ENCODE measurements at places on chromosomes 6 and 20.
A peak's percentile ranks its signal among the peaks of the same experiment; 100 is the strongest.

- no peak for DNase-seq
Measured at GRCh38 chr6:46265373-46265772, 94.6 kb upstream of the ENPP5 start.

GRCh38 chr6:31396422-31397152 lies 6.8 kb upstream of the MICA start:
- no peak for DNase-seq

GRCh38 chr6:168616816-168617765 lies 176.1 kb downstream of the SMOC2 start:
- no peak for DNase-seq

DNA sequence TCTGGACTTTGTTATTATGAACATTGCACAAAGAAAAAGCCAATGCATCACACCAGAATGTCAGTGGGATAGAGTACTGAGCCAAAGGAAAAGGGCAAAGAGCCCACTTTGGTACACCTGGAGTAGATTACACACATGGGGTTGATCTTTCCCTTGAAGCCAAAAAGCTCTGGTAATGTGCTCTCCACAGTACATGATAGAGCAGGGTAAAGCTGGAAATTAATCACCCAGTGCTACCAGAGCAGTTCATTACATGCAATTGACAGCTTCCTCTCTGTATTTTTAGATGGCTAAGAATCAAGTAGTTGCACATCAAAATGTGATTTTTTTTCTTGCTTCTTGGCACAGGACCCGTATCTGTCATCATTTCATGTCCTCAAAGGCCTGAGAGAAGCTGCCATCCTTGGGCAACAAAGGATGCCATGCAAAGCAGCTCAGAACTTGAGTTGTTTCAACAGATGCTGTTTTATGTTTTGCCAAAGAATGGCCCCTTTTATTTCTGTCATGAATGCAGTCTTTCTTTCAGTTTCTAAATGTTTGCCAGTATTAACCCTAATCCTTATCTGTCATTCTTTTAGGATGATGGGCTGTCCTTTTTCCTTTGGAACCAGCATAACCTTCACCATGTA lies 88.1 kb downstream of the HDGFL1 start:
- no peak for DNase-seq

DNA sequence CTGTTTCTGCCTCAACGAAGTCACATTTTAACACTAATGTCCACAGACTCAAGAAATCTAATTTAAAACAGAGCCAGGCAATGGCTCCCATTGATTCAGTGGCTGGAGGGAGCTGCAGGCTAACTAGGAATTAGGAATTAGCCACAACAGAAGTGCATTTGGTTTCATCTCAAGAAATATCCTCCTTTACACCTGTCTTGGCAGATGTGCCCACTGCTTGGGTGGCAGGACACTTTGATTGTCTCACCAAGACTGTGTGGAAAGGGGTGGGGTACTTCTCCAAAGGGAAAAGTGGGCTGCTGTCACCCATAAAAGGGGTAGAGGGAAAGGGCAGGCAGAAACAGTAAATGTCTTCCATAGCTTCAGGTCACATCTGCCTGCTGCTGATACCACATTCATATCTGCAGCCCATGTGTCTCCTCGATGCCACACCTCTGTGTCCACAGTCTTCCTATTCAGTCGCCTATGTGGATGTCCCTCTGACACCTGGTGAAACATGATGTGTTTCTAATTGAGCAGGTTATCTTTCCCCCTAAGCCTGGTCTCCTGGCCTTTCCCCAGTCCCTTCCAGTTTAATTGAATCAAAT lies 10.9 kb upstream of the OSER1 start:
- DNase-seq, result no peak

DNA sequence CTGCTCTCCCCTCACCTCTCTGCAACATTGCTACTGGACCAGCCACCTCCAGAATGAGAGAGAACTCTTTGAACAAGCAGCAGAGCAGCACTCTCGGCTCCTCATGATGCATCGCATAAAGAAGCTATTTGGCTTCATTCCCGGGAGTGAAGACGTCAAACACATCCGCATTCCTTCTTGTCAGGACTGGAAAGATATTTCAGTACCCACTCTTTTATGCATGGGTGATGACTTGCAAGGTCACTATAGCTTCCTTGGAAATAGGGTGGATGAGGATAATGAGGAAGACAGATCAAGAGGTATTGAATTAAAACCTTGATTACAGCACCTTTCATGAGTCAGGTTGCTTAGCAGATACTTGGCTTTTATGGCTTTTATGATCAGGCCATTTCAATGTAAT lies 4.3 kb downstream of the CALHM4 start:
- no peak for DNase-seq

DNA sequence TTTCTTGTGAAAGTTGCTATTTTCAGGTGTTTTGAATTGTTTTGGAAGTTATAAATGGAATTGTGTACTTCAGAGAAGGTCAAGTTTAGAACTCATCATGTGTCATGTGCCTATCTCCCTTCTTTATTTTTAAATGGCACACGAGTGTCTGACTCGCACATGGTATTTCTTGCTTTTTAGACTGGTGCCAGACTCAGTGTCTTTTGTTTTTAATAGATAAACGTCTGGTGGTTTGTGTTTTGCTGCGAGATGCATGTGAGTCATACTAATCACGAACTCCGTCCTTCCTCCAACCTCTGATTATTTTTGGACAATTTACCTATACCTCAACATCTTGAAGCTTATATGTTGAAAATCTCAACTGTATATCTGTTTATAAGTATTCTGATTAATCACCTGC lies 292.1 kb downstream of the CDKAL1 start:
- no peak for DNase-seq

DNA sequence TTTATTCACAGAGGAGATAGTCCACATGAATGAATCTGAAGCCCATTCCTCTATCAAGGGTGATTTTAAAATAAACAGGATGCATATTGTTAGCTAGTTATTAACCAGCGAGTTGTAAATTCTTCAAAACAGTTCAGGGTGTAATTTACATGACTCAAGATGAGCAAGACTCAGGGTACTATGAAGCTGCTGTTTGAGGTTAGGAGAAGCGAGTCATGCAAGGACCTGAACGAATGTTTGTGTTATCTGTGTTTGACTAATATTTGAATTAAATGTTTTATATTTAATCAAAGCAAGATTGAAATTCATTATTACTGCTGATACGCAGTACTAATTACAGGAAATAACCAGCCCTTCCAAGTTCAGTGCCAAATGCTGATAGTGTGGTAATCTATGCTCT lies 191.1 kb downstream of the SAMD5 start:
- DNase-seq, result no peak

DNA sequence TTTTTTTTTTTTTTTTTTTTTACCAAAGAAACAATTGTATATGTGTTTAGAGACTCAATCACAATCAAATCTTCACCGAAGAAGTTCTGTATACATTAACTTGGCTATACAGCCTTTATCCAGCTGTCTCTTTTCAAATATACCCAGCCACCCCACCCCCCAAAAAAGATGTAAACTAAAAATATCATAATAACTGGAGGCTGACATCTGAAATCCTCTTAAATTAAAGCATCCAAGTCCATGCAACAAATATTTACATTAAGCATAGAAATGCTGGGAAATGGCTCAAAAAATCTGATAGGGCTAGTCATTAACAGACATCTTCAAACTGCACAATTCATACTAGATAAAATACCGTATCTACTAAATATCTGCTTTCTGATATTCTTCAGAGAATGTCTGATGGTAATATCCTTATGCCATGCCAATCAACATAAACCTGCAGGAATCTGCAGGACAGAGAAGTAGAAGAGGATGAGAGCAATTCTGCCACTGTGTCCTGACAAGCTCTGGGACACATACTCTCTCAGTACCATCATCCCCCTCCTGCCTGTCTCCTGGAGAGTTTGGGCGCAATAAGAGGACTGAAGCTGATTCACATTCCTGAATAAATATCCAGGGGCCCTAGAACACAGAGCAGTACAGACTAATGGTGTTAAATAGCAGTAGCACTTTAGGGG lies 152.4 kb downstream of the KIF6 start:
- DNase-seq, result no peak

DNA sequence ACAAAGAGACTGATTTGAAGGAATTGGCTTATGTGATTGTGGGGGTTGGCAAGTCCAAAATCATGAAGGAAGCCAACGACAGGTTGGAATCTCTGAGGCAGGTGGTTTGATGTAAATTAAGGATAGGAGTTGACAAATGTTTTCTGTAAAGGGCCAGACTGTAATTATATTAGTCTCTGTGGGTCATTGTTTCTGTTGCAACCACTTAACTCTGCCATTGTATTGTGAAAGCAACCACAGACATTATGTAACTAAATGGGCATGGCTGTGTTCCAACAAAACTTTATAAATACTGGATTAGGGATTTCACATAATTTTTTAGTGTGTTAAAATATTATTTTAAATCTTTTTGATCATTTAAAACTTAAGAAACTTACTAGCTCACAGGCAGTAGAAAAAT lies 199.2 kb upstream of the MYLIP start:
- no peak for DNase-seq

DNA sequence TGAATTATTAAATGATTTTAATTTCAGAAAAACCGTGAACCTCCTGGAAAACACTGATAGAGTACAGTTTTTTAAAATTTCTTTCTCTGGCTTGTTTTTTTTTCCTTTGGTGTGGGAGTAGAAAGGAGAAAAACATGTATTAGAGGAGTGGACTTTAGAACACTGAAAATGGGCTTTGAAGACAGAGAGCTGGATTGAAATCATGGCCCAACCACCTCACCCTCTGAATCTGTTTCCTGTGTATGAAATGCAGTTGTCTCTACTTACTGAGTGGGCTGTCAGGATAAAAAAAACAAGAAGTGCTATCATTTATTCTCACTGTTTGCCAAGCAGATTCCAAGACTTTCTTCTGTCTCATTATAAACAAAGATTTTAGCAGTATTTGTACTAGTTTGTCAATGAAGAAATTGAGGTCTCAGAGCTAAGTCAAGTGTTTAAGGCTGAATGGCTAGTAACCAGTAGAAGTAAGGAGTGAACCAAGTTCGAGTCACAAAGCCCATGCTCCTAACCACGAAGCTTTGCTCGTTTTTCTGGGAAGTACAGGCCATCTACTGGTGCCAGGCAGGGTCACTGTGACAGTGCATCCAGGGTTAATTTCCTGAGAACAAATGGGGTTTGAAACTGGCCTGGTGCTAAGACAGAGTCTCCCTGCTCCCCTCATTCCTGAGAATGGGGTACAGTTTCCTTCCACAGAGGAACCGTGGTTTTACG lies 256.4 kb downstream of the TMEM242 start:
- no peak for DNase-seq

GRCh38 chr6:169654598-169655391 lies 47.0 kb downstream of the WDR27 start:
- DNase-seq, result peak; percentile 62

- DNase-seq, result no peak
Measured at GRCh38 chr20:17223553-17223952, 3.3 kb upstream of the PCSK2 start.

DNA sequence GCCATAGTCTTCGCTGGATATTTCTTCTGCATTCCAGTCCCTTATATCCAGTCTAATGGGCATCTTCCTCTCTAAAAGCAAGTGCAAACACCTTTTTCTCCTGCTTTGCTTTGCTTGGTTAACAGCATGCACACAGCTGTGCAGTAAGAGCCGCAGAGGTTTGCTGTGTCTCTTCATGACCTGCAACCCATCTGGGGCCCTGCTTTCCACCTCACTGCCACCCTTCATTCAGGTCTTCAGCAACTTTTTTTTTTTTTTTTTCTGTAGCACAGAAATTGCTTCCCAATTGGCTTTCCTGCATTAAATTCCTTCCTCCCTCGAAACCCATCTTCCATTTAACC lies 14.4 kb downstream of the NEDD9 start:
- DNase-seq, result no peak

DNA sequence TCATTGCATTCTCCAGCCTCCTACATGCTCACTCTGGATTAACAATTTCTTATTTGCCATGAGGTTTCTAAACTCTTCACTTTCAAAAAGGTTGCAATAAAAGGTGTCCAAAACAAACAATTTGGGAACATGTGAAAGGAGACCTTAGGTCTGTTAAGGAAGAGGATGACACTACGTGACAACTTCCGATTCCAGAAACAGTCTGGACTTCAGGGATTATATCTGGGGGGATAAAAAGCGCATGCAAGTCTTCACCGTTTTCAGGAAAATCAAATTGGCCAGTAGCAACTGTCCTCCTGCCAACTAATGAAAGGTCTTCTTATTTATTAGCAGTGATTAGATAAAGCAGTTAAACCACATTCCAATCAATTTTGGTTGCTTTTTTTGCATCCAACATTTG lies 1.8 kb downstream of the ZDHHC14 start:
- DNase-seq, result no peak

- DNase-seq, result no peak
Measured at GRCh38 chr20:2507464-2507863, 1.3 kb downstream of the ZNF343 start.

GRCh38 chr6:42294759-42295158 lies 77.1 kb upstream of the MRPS10 start:
- DNase-seq, result no peak

DNA sequence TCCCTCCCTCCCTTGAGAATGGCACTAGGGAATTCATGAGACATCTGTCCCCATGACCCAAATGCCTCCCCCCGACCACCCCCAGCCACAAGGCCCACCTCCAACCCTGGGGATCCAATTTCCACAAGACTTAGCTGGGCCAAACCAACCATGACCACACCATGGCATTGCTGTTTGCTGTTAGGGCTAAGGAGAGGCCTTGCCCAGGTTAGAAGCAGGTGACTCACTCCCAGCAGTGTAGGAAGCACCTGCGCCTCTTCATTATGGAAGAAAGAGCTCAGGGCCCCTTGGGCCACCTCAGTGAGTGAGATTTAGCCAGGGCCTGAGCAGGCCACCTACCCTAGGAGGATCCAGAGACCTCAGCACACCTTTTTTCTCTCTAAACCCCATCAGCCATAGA lies 337.9 kb downstream of the TAF4 start:
- no peak for DNase-seq

DNA sequence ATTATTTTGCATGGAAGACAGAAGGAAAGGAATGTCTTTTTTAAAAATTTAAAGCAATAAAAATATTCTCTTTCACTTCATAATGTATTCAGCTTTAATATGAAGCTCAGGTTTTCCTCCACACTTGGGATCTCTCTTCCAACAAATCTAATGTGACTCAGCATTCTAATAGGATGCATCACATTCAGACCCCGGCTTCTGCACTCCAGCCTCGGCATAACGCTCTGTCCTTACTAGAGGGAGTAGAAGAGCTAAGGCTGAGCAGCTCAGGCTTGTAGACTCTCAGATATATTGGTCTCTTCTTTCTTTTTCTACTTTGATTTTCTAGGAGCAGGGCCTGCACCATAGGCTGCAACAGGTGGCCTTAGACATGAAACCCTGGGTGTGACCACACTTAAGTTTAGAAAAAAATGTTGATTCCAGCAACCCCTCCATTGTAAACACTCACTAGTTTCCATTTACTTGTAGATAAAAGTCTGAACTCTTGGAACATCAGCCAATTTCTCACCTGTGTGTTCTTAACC lies 161.7 kb downstream of the PAK5 start:
- DNase-seq, result no peak

GRCh38 chr6:22706651-22707050 lies 137.3 kb downstream of the HDGFL1 start:
- DNase-seq, result no peak

DNA sequence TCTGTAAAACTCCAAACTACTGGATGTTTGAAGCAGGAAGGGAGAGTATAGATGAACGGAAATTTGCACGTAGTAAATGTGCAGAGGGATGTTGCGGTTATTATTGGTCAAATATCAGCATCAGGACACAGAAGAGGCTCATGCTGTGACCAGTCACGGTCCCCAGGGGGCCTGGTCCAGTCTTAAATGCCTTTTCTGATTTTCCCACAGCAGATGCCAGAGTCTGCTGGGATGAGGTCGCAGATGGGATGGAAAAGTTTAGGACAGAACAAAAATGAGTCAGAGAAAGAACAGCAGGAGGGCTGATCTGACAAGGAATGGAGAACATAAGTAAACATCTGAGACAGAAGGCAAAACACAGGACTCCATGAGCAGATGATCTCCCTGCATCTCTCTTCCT lies 11.7 kb upstream of the SIRPG start:
- no peak for DNase-seq

All from GM12892 (cell line).